ENCODE measurements at places on chromosomes 3 and 15.

DNA sequence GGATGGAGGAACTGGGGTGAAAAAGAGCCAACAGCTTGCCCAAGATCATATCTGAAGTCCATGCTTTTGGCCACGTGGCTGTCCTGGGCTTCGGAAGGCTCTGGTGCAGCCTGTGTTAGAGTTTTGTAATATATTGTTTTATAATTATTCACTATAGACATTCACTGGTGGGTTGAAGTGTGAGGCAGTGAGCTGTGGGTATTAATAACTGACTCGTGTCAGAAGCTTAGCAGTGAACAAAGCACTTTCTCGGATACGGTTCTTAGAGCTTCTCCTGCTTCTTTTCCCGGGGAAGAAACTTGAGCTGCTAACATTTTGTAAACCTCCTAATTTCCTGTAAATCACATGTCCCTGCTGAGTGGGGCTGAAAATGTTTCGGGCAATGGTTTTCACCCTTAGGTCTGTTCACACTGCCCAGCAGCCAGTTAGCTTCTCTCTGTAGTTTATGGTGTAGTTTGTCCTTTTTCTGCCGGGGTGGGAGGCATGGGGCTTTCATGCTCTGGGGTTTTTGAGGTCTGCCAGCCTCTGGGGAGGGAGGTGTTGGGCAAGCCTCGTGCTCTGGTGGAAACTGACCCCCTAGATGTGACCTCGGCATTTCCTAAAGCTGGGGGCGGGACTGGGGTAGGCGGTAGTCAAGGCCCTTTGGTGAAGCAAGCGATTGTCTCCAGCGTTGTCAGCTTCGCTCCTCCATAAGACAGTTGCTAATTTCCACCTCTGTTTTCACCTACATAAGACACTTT lies 1.7 kb downstream of the MRAS start:
- no peak for DNase-seq

DNA sequence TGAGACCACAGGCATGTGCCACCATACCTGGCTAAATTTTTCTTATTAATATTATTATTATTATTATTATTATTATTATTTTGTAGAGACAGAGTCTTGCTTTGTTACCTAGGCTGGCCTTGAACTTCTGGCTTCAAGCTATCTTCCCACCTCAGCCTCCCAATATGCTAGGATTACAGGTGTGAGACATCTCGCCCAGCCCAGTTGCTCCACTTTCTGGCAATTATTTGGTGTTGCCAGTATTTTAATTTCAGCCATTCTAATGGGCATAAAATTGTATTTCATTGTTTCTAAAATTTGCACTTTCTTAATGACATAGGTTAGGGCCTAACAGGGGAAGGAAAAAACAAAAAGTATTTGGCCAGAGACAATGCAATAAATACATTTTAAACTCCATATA lies 1217.6 kb upstream of the ALCAM start:
- no peak for DNase-seq

- no peak for DNase-seq
Measured at GRCh38 chr15:63987796-63988378, 58.4 kb downstream of the DAPK2 start.

DNA sequence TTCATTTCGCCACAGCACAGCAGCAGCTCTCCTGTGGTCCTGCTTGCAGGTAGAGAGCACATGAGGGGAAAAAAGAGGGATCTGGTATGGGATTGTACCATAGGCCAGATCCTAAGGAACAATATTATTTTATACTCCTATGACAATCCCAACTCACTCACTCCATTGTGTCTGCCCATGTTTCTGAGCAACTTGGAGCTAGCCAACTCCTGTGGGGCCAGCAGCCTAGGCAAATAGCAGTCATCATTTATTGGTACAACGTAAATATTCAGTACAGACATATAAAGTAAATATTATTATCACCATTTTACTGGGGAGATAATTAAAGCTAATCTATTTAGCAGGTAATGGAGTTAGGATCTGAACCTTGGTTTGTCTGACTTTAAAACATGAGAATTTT lies 148.4 kb downstream of the MECOM start:
- no peak for DNase-seq

DNA sequence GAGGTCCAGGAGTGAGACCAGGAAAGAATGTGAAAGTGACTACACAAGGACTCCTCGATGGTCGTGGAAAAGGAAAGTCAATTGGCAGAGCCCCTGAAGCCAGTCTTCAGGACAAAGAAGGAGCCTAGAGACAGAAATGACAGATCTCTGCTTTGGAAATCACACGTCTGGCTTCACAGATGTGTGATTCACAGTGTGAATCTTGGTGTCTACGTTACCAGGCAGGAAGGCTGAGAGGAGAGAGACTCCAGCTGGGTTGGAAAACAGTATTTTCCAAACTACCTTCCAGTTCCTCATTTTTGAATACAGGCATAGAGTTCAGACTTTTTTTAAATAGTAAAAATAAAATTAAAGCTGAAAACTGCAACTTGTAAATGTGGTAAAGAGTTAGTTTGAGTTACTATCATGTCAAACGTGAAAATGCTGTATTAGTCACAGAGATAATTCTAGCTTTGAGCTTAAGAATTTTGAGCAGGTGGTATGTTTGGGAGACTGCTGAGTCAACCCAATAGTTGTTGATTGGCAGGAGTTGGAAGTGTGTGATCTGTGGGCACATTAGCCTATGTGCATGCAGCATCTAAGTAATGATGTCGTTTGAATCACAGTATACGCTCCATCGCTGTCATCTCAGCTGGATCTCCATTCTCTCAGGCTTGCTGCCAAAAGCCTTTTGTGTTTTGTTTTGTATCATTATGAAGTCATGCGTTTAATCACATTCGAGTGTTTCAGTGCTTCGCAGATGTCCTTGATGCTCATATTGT lies 6.0 kb downstream of the CCR2 start:
- peak; percentile 7 for DNase-seq

DNA sequence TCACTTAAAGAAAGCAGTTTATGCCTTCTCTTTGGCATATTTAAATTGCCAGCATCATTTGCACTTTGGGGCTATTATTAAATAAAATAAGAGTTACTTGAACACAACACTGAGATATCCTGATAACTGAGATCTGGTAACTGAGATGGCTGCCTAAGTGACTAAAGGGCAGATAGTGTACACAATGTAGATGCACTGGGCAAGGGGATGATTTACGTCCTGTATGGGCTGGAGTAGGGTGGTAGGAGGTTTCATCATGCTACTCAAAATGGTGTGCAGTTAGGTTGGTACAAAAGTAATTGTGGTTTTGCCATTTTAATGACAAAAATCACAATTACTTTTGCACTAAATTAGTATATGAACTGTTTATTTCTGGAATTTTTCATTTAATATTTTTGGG lies 196.1 kb downstream of the UBE2E2 start:
- DNase-seq: no peak

- no peak for DNase-seq
Measured at GRCh38 chr3:132288357-132288756, 28.9 kb upstream of the ACP3 start.

GRCh38 chr3:69462826-69463100 lies 76.9 kb upstream of the FRMD4B start:
- no peak for DNase-seq

- DNase-seq: no peak
Measured at GRCh38 chr3:2823437-2824211, 286.6 kb downstream of the IL5RA start.

- no peak for DNase-seq
Measured at GRCh38 chr15:91110407-91110806, 10.3 kb downstream of the SV2B start.

- DNase-seq: no peak
Measured at GRCh38 chr15:84699538-84700191, 16.3 kb downstream of the SEC11A start.

GRCh38 chr3:50221051-50221410 lies 15.0 kb upstream of the GNAI2 start:
- DNase-seq: no peak

DNA sequence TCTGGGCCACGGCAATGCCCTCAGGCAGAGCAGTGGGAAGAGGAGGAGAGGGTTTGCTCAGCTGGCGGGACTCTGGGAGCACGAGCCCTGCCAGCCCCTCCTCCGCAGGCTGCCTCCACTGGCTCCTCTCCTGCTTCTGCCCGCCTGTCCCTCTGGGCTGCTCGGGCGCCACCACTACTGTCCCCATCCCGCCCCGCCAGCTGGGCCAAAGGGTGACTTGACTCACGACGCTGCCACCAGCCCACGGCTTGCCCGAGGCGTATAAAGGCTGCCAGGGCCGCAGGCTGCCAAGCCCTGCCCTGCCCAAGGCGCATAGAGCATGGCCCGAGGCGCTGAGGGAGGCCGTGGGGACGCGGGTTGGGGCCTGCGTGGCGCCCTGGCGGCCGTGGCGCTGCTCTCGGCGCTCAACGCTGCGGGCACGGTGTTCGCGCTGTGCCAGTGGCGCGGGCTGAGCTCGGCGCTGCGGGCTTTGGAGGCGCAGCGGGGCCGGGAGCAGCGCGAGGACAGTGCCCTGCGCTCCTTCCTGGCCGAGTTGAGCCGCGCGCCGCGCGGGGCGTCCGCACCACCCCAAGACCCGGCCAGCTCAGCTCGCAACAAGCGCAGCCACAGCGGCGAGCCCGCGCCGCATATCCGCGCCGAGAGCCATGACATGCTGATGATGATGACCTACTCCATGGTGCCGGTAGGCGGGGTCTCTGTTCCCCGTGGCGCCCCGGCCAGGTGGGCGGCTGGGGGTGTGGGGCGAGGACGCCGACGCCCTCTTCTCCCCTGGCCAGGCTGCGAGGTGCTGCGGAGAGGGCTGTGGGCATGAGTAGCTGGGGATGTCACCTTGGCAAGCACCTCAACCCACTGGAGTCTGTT lies at the start of gene GLDN:
Gene GLDN (plus strand): TSS at position 290 of the 861 bp plus-strand sequence. CDS start 30 bp downstream, at position 320.
- no peak for DNase-seq

DNA sequence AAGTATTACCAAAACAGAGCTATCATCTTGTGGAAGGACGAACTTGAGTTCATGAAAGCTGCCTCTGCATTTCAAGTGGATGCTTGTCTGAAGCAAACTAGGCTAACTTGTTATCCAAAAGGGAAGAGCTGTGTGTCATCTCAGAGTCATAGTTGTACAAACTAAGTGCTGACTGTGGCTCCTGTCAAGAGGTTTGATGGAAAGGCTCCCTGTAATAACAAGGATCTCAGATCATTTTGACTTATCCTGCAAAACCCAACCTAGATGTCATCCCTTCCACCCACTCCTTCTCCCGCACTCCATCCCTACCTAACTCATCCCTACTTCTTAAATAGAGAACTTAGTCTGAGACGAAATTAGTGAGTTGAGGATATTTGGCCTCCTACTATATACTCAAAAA lies 110.8 kb downstream of the NR2E3 start:
- DNase-seq: no peak

DNA sequence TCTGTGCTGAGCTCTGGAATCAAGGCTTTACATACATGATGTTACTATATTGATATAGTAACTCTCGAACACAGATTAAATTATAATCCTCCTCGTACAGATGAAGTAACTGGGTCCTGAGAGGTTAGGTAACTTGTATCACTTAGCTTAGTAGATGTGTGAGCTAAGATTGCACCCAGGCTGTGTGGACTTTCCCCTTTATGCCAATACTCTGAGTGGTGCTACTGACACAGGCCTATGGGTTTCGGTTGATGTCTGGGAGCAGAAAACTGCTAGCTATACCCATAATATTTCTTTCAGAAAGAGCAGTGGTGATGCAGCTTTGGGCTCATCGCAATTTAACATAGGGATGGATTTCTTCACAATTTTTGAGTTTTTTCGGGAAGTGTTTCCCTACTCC lies 259.7 kb downstream of the RBMS3 start:
- no peak for DNase-seq

DNA sequence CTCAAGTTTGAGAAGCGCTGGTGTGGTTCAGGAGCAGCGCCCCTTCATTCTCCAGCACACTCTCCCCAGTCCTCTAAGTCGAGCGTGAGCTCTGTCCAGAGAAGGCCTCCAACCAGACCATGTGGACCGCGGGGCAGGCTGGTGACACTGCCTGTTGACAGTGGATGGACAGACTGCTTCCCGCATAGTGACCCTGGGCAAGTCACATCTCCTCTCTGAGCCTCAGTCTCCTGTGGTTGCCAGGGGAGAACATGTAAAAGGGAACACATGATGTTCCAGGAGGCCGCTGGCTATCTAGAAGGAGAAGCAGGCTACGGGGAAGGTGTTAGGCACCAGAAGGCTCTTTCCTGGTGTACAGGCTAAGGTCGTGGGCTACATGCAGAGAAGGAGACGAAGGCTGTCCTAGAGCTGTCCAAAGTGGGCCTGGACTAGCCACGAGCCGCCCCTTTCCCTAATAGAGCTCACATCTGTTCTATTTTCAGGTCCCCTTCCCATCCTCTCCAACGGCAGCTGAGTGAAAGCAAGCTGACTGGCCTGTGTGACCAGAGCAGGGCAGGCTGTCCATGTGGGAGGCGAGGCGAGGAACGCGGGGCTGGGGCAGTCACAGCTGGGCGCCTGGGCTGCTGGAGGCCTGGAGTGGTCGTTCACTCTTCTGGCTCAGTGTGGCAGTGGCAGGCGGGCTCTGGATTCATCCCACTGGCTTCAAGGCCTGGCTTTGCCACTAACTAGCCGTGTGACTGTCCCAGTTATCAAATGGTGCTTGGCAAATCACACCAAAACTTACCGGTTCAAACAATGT lies 11.1 kb downstream of the ISG20 start:
- DNase-seq: no peak

DNA sequence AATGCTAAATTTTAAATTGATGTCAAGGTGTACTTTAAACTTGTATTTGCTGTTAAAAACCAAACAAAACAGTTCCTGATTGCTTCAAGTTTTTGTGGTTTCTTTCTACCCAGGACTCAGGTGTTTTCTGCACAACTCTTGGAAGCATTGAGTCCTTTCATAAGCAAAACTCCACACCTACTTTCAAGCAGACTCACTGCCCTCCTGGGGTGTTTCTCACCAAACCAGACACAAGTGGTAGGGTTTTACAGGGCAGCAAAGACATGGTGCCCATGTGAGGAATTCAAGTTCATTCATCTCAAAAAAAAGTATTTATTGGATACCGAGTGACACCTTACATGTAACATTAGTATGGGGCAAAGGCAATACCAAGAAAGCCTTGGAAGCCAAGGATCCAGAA lies 146.7 kb upstream of the BNIP2 start:
- no peak for DNase-seq

- no peak for DNase-seq
Measured at GRCh38 chr3:69092030-69092516, 7.3 kb downstream of the ARL6IP5 start.

- no peak for DNase-seq
Measured at GRCh38 chr15:92178911-92179310, 214.8 kb upstream of the ST8SIA2 start.

- DNase-seq: no peak
Measured at GRCh38 chr3:150887031-150887430, 18.2 kb downstream of the MINDY4B start.

DNA sequence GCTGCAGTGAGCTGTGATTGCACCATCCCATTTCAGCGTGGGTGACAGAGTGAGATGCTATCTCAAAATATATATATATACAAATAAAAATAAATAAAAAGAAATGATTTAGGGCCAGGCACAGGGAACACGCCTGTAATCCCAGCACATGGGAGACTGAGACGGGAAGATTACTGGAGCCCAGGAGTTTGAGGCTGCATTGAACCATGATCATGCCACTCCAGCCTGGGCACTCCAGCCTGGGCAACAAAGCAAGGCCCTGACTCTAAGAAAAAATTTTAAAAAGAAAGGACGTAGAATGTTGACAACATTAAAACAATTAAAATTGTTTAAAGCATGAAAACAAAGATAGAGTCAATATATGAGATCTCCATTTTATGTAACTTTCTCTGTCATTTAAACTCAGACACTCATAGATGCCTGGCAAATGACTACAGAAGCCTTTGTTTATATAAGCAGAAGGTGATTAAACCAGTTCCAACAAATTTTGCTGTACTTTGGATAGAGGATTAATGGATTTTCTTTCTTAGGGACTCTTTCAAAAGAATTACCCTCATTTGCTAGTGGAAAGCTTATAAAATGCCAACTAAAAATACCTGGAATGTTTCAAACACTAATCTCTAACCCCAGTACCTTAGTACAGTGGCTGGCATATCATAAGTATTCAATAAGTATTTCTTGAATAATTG lies 10.7 kb upstream of the TRPM7 start:
- no peak for DNase-seq

Measured in ACHN (cell line).